ENCODE measurements at places on chromosomes 12 and 14.
A peak's percentile ranks its signal among the peaks of the same experiment; 100 is the strongest.

- DNase-seq = no peak
These were observed 41.2 kb downstream of the PHLDA1 start for GRCh38 chr12:75990189-75990912.

- DNase-seq = no peak
These were observed 244.5 kb upstream of the LRFN5 start for GRCh38 chr14:41362139-41362538.

GRCh38 chr12:102120886-102121285 is 903 bp downstream of the PARPBP start:
- DNase-seq = peak; percentile 27

DNA sequence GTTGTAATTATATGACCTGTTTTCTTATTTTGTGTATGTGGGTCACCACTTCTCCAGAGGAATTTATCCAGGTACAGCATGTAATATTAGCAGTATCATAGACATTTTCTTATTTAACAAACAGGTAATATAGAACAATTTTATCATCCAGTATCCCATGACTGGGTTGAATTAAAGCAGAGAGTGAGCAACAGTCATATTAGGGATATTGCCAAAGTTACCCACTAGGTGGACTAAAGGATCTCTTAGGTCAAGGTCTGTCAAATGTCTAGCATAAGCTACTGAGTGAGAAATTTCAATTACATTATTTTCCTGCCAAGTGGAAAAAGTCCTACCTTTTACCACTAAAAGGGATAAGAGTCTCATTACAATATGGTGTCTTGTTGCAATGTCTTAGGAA is 62.1 kb upstream of the TRIM9 start:
- DNase-seq = peak; percentile 42

GRCh38 chr14:73237219-73237785 is at the start of gene PAPLN:
TSS of gene PAPLN (plus strand) at chr14:73237506. CDS start at chr14:73239779, 2,273 bp downstream.
- DNase-seq = no peak

GRCh38 chr14:22071006-22071405 is 397.4 kb upstream of the OR4E1 start:
- peak; percentile 82 for DNase-seq

- DNase-seq = no peak
These were observed 41.1 kb downstream of the CAMKK2 start for GRCh38 chr12:121255433-121255832.

- DNase-seq = no peak
These were observed 6.1 kb downstream of the ACSS3 start for GRCh38 chr12:81083906-81084513.

DNA sequence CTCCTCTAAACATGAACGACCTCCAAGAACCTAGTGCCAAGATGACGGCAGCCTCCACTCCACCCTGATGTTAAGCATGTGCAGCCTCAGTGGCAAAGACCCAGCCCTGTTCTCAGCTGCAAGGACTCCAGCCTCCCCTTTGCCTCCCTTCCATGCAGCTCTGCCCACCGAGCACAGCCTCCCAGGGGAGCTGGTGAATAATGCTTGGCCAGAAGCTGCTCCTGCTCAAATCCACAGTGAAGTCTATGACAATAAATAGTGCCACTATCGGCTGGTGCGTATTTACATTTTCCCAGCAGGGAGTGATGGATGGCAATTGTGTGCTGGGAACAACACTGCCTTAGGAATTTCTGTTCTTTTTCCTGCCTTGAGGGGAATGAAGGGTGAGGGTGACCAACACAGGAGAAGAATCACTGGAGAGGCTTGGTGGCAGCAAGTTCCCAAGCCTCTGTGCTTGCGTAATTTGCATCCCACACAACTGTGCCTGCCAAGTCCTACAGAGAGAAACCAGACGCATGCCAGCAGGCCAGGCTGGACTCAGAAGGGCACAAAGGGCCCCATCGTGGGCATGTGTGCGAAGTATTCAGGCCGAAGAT is 29.9 kb upstream of the TC2N start:
- DNase-seq = no peak

DNA sequence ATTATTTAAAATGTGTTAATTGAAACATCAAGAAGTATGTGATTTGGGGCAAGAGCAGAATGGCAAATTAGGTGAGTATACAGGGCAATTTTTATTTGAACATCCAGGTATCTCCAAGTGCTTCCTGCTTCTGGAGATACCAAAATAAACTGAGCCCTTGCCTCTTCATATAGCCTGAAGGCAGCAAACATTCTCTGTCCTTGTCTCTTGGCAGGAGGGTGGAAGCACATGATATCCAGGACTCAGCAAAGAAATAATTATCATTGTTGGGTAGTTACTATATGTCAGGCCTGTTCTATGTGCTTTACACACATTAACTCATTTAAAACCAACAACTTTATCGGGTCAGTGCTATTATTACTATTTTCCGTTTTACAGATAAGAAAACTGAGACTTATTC is 12.5 kb downstream of the LIN7A start:
- no peak for DNase-seq

- DNase-seq = peak; percentile 15
These were observed at the start of gene CLIP1 for GRCh38 chr12:122421821-122422729. TSS of gene CLIP1 (minus strand) at chr12:122422669. CDS start at chr12:122380452, 42,217 bp downstream.

- DNase-seq = peak; percentile 12
These were observed 22.5 kb downstream of the MAP3K12 start for GRCh38 chr12:53476769-53477209.

DNA sequence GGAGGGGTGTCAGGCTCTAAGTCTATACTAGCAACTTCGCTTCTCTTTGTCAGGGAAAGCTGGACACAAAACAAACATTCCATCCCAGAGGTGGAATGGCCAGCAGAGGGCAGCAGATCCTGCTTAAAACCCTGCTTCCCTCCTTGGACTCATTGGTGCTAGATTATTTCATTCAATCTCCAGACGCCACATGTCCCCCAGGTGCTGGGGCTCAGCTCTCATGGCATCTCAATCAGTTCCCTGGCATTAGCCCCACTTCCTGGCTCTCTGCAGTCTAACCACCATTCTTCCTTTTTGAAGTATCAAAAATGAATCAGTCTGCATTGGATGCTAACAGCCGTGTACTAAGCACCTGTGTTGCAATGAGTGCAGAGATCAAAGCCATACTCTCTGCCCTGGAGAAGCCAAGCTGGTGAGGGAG is 8.1 kb upstream of the PPP1R1A start:
- DNase-seq = peak; percentile 56

GRCh38 chr14:20400965-20401593 is 12.2 kb downstream of the TEP1 start:
- no peak for DNase-seq

GRCh38 chr12:89685363-89685972 is 23.2 kb downstream of the ATP2B1 start:
- DNase-seq = no peak

- no peak for DNase-seq
These were observed 1.1 kb downstream of the NELL2 start for GRCh38 chr12:44874981-44875416.

DNA sequence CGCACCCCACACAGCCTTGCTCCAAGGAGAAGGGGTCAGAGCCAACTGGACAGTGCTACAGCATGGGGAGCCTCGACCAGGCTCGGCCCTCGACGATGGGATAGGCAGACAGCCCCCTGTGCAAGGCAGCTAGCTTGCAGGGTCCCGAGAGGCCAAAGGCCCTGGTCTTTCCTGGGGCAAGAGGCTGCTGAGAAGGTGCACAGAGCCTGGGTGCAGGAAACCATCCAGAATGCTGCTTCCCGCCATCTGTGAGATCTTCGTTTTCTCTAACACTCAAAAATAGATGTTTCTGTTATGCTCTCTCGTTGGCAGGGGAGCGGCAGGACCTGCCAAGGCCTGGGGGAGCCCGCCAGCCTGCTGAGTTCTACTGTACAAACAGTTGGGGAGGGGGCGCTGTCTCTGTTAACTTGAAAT is 168.0 kb upstream of the RTL1 start:
- DNase-seq = no peak

DNA sequence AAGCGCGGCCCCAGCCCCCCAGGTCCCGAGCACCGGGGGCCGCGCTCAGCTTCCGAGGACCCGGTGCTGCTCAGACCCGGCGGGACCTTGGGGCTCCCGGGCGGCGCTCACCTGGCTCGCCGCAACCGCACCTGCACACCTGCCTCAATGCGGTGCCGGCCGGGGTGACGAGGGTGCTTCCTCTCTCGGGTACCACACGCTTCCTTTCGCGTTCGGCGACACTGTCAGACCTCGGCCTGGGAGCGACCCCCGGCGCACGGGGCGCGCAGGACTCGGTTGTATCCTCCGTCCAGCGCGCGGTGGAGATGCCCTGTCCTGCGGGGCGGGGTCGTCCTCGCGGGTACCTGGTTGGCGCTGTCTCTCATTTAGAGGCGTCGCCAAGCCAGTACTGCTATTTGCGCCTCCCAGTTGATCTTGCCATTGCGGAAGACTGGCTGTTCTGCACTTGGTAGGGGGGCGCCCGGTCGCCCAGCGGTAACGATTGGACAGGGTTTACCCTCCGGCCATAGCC is 718 bp downstream of the PACS2 start:
- DNase-seq = peak; percentile 36

GRCh38 chr12:124536641-124537040 is 30.8 kb downstream of the NCOR2 start:
- no peak for DNase-seq

- peak; percentile 20 for DNase-seq
These were observed 28.0 kb upstream of the GARIN6 start for GRCh38 chr12:99619389-99620158.

DNA sequence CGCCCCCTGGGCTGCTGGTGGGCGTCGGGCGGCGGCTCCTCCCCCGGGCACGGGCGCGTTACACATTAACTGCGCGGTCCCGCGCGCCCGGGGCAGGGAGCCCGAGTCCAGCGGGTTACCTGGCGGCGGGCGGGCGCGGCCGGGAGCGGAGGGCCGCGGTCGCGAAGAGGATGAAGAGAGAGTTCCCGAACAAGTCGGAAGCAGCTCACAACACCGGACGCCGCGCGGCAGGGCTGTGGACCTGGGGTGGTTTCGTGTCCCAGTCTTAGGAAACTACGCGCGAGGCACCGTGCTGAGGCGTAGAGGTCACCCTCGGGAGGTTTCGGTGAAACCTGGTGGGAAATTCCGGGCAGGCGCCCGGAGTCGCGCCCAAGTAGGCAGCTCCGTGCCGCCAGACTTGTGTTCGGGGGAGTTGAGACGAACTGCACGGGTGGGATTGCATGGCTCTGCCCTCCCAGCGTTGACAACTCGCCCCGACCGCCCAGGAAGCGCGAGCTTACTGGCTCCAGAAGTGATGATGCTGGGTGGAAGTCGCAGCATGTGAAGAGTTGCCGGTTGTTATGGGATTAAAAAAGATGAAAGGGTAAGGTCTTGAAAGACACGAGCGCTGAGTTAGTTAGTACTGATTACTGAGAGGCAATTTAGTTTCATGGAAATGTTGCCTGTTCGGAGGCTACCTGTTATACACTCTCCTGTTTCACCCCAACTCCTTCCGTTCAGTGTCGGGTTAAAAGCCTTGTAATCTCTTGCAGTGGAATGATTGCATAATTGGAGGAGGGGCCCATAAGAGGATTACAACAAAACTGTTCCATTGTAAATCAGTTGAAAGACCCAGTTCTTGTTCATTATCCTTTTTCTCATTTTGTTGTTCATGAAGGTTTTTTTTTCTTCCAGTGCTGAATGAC is 879 bp downstream of the RAB3IP start:
- DNase-seq = peak; percentile 56

DNA sequence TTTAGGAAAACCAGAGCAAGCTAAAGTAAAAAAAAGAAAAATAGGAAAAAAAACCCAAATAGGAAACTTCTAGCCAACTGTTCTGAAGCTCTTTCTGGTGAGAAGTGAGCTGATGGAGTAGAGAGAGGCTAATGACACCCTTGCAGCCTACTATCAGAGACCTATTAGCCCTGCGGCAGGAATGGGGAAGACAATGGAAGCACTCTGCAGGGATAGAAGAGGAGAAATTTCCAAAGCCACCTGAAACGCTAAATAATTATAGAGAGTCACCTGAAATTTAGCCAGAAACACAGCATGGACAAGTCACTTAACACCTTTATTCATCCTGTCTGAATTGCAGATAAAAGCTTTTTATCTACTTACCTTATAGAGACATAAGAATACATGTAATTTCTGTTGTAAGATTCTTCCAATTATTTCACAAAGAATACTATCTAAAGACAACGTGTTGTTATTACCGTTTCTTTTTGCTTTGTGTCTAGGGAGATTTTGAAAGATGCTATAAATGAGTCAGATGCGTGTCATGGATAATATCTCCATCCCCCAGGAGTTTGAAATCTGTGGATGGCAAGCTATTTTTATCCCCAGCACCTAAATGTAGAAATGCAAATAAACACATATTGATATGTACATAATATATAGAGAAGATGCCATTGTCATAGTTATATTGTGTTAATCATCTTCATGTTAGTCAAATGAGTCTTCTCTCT is 138.6 kb downstream of the TPH2 start:
- DNase-seq = no peak

GRCh38 chr12:107368586-107368985 is 275.2 kb upstream of the CRY1 start:
- DNase-seq = no peak

GRCh38 chr12:50242751-50243191 is 40.5 kb downstream of the LIMA1 start:
- no peak for DNase-seq

- DNase-seq = no peak
These were observed 213.4 kb upstream of the EGLN3 start for GRCh38 chr14:34164162-34164864.

DNA sequence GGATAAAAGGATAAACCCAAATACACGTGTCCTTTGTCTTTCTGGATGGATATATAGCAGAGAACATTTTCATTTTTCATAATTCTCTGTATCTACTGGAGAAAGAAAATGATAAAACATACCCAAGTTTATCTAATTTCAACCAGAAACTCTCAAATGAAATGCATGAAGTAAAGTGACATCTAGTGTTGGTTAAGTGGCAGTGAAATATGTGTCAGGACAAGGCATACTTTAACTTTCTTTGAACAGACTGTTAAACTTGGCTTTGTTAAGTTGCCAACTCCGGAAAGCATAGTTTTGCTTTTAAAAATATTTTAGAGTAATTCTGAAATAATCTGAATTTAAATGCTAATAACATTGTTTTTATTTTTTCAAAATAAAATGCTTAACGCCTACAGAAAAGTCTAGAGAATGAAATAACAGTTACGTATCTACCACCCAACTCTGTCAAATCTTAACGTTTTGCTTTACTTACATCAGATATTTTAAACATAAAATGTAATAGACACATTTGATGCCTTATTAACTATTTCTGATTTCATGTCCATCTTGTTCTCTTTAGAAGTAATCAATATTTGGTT is 25.2 kb upstream of the NTN4 start:
- peak; percentile 46 for DNase-seq

GRCh38 chr12:50425589-50426258 is 25.0 kb downstream of the LARP4 start:
- DNase-seq = no peak

GRCh38 chr12:2373307-2373706 is 320.5 kb downstream of the CACNA1C start:
- DNase-seq = no peak

All from AML-193 (cell line).